ENCODE measurements at places on chromosomes 4 and X.

GRCh38 chrX:110915111-110915510 lies 119.5 kb upstream of the CHRDL1 start:
- DNase-seq: no peak

DNA sequence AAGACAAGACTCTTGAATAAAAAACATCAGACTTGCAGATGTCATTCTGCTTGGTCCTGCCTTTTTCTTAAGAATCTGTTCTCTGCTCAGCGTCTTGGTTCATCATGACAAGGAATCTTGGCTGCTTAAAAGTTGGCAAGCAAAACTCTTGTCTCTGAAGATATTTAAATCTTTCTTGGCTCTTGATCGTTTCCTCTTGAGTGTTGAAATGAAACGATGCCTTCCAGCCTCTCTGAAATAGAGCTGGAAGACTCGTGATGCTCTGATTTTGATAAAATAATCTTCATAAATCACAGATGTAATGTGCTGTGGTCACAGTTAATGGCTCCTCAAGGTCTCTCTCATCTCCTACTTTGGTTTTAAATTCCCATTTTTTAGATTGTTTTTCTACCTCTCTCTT lies 39.9 kb upstream of the TMEM192 start:
- DNase-seq: no peak

- DNase-seq: no peak
These were observed 53.7 kb downstream of the THAP9 start for GRCh38 chr4:82954212-82954611.

GRCh38 chr4:2902126-2902525 lies 58.5 kb downstream of the ADD1 start:
- no peak for DNase-seq

- DNase-seq: no peak
These were observed 12.5 kb downstream of the RASGEF1B start for GRCh38 chr4:81459228-81459627.

DNA sequence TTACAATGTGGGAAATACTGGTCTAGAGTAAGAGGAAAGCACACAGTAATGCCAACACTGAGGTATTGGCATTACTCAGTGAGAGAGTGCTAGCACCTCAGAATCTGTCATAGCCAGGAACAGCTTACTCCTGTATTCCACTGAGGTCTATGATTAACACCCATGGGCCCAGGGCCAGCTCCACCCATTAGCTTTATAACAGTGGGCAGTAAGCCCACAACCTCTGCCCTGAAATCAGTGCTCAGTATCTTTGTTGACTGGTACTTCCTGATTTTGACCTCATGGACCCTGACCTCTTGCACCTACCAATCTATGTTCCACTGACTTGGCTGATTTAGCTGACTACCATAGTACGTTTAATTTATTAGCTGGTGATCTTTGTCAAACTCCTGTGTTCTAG lies 56.1 kb downstream of the LANCL3 start:
- DNase-seq: no peak

- no peak for DNase-seq
These were observed 56.7 kb downstream of the DOCK11 start for GRCh38 chrX:118552121-118552900.

- no peak for DNase-seq
These were observed 102.7 kb downstream of the TAB3 start for GRCh38 chrX:30786374-30786773.

GRCh38 chr4:80266902-80267380 lies 477 bp downstream of the FGF5 start:
- no peak for DNase-seq

GRCh38 chr4:24730256-24731001 lies 64.9 kb upstream of the SOD3 start:
- no peak for DNase-seq

- no peak for DNase-seq
These were observed 145.4 kb upstream of the RXFP1 start for GRCh38 chr4:158376106-158376840.

- no peak for DNase-seq
These were observed 116.9 kb upstream of the AR start for GRCh38 chrX:67426946-67427345.

DNA sequence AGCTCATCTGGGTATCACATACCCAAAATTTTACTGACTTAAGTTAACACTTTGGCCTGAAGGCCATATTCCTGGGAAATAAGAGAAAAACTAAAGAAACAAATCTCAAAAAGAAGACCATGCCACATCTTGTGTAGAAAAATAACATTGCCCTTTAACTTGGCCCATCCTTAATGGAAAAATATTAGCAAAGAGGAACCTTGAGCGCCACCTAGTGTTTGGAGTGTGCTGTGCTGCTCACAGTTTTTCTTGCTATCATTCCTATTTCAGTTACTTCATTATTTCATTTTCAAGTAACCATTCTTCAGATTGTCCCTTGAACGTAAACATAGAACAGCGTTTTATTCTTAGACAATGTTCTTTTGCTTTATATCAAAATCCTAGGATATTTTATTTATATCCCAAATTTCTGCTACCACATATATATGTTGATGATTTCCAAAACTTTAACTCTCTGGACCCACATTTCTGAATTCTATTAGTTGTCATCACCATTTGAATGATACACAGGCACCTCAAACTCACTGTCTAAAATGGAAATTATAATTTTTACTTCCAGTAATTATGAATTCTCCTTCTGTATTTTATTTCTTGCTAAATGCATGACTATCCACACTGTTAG lies 999.0 kb upstream of the ADGRL3 start:
- DNase-seq: peak; percentile 1

GRCh38 chrX:2751291-2751690 lies 549 bp upstream of the XG start:
- no peak for DNase-seq

DNA sequence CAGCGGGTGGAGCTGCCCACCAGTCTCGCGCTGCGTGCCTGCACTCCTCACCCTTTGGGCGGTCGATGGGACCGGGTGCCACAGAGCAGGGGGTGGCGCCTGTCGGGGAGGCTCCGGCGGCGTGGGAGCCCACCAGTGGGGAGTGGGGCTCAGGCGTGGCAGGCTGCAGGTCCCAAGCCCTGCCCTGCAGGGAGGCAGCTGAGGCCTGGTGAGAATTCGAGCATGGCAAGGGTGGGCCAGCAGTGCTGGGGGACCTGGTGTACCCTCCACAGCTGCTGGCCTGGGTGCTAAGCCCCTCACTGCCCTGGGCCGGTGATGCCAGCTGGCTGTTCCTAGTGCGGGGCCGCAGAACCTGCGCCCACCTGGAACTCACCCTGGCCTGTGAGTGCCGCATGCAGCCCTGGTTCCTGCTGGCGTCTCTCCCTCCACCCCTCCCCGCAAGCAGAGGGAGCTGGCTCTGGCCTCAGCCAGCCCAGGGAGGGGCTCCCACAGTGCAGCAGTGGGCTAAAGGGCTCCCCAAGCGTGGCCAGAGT lies 746.6 kb upstream of the PABPC4L start:
- DNase-seq: no peak

DNA sequence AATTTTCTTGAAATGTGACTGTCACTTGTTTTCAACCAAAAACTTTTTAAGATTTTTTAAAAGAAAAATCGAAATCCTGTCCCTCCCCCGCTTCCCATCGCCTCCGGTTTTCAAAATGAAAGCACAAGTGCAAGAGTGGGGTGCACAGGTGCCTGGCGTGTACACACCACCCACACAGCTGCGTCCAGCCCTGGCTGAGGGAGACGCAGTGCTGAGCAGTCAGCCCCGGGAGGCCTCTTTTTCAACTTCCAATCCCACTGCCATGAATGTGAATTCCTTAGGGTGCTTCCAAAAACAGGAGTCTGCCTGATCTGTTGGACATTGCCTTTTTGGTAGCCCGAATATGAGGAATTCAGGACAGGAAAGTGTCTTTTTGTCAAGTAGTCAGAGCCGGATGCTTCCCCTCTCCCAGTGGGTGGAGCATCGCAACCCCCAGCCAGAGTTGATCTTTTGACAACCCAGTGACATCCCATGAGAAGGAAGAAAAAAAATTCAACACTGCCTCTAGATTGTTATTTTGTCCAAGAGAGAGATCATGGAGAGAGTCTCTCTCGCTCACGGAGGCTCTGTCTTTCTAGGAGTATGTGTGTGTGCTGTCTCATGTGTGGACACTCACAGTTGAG lies 8.9 kb downstream of the PRRG3 start:
- DNase-seq: no peak

GRCh38 chr4:27716693-27717430 lies 856.2 kb downstream of the STIM2 start:
- DNase-seq: no peak

DNA sequence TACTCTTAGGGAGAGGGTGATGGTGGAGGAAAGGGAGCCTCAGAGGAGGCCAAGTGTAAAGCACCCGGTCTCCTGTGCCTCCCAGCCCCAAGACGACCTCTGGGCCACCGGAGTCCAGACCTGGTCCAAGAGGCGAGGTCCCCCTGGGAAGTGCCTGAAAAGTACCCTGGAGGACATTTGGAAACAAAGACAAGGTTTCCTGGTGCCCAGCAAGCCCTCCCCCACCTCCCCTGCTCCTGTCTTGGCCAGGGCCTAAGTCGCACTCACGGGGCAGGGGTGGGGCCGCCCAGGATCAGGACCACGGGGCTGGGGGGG lies 532 bp upstream of the SH3BP2 start:
- no peak for DNase-seq

DNA sequence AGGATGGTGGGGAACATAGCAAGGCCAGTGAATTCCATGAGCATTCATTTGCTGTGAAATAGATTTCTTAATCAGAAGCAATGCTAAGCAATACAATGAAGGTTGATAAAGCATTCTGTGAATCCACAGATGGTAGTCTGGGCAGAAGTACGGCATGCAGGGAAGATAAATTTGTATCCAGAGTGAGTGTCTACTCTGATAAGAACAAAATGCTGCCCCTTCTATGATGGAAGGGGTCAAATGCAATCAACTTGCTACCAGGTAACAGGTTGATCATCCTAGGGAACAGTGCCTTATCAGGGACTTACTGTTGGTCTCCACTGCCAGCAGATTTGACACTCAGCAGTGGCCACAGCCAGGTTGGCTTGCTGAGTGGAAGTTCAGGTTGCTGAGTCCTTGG lies 189.4 kb downstream of the MAB21L2 start:
- no peak for DNase-seq

DNA sequence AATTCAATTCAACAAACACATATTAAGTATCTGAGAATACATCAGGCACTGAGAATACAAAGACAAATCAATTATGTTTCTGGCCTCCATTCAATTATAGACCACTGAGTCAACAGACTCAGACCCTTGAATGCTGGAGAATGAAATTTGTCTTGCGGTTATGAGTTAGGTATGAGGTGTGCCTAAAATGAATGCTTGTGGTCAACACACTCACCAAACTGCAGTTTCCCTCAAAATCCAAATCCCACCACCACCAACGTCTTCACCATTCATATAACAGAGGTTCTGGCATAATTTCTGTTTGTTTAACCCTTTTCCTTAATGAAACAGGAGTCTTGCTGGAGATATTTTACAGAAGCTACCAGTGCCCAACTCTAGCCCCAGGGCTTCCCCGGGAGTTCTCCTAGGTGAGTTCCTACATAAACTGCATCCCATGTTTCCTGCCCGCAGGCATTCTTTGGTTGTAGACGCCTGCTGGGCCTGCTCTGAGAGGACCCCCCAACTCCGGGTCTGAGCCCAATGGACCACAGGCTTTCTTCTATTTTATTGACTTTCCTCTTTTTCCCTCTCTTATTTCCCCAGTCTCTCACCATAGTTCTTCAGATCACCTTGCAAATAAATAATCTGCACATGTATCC lies 119.2 kb downstream of the DDX53 start:
- no peak for DNase-seq

- DNase-seq: no peak
These were observed 127.3 kb downstream of the ATP10D start for GRCh38 chr4:47612116-47613023.

- no peak for DNase-seq
These were observed 90.4 kb downstream of the MOSPD2 start for GRCh38 chrX:14963447-14964236.

GRCh38 chrX:153878969-153879653 lies 6.9 kb downstream of the L1CAM start:
- no peak for DNase-seq

DNA sequence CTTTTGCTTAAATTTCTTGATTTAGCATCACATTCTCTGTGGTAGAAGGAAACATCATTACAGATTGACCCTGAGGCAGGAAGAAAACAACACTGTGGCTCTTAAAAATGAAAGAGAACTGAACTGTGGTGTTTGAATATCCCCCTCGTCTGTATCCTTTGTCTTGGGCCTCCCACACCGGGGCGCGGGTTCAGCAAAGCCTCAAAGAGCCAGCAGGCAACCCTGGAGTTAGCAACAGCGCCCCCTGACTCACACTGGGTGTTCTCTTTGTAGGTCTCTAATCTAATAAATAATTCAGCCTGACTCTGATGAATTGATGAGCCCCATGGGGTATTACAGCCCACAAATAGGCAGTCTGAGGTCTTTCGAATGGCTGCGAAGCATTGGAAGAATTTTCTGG lies 46.1 kb upstream of the CTSO start:
- no peak for DNase-seq

Measured in GM12891 (cell line).